ENCODE measurements at places on chromosomes 11 and 22. TPM values are rescaled to one million over a fixed set of nuclear protein-coding genes. Genes with fewer than 3 reads are reported as not detected.

DNA sequence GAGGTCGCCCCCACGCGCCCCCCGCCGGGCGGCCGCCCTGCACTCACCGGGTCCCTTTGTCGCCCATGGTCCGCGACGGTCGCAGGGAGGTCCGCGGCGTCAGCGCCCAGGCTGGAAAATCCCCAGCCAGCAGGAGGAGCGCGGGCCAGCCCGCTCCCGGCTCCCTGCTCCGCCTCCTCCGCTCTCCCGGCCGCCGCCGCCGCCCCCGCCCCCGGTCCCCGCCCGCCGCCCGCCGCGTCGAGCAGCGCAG lies at the start of gene ARRB1:
TSS of gene ARRB1 (minus strand) at position 121 of the 250 bp plus-strand sequence. CDS start at position 67, 54 bp downstream.
- no peak for DNase-seq

Gene TSPAN32
- total RNA-seq: 7.3 TPM

DNA sequence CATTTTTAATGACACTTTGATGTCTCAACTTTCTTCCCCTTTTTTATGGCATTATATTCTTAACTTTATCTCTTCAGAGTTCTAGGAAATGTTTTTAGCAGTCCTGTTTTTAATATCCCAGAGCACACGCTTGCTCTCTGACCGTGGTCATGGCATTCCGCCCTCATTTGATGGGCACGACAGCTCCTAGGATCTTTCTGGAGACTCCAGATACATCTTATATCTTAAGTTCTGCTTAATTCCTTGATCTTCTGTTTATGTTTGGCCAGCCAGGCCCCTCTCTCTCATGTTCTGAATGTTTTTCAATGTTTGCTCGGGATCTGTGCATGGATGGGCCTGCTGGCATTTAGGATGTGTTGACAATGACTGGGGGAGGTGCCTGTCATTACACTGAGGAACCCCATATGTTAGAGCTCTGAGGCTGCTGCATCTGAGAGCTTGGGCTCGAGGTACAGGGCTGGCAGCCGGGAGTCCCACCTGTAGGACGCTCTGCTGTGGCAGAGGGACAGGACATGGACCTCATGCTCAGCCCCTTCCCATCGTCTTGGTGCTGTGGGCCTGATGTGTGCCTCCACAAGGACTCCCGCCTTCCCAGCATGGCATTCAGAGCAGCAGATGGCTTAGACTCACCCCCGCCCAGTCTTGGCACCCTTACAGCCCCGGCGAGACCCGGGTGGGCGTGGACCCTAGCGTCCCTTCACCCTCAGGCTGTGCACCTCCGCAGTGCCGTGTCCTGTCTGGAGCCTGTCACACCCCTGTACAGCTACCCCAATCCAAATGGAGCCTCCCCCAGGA lies 75.0 kb downstream of the CDKN1C start:
- DNase-seq: no peak

GRCh38 chr11:58330861-58331260 lies 28.0 kb downstream of the OR5B17 start:
- DNase-seq: no peak

GRCh38 chr11:114089748-114090147 lies 30.2 kb downstream of the ZBTB16 start:
- no peak for DNase-seq

Gene NOX4
- total RNA-seq: 81.3 TPM

Gene SLC16A8
- 0.98 TPM for total RNA-seq

DNA sequence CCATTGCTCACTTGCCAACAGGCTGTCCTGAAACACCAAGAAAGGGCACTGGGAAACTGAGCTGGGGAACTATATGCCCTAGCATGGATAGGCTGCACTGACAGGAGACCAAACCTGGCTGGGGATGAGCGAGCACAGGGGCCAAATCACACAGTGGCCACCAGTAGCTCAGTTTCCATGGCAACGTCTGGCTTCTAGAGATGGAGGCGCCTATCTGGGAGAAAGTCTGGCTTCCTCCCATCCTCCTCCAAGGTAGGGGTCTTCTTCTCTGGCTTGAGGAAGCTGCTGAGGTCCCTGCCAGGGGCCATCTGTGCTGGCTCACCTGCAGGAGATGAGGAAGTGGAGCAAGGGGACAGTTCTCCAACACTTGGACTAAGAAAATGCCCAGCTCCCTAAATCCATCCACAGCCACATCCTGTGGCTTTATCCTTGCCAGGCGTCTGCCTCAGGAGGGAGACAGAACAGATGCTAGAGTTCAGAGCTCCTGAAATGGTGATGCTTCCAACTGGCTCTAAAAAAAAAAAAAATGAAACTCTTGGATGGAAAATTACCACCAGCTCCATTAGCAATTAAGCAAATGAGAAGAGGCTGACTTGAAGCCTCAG lies 48.3 kb downstream of the SYT13 start:
- no peak for DNase-seq

Measured in tibial nerve (tissue), 4 donors.